Vagina (tissue), 2 donors: ENCODE measurements at places on chromosomes 1 and 21. TPM values are rescaled to one million over a fixed set of nuclear protein-coding genes. Genes with fewer than 3 reads are reported as not detected.

GRCh38 chr1:62613890-62614289, 16.6 kb downstream of the ANGPTL3 start:
- no peak overlapping the region for H3K4me3 ChIP-seq
- H3K27ac ChIP-seq = no peak overlapping the region
- H3K27me3 ChIP-seq = no peaks in the 10 kb centered on the region

IFI44 gene
- total RNA-seq = 17.7 TPM

DNA sequence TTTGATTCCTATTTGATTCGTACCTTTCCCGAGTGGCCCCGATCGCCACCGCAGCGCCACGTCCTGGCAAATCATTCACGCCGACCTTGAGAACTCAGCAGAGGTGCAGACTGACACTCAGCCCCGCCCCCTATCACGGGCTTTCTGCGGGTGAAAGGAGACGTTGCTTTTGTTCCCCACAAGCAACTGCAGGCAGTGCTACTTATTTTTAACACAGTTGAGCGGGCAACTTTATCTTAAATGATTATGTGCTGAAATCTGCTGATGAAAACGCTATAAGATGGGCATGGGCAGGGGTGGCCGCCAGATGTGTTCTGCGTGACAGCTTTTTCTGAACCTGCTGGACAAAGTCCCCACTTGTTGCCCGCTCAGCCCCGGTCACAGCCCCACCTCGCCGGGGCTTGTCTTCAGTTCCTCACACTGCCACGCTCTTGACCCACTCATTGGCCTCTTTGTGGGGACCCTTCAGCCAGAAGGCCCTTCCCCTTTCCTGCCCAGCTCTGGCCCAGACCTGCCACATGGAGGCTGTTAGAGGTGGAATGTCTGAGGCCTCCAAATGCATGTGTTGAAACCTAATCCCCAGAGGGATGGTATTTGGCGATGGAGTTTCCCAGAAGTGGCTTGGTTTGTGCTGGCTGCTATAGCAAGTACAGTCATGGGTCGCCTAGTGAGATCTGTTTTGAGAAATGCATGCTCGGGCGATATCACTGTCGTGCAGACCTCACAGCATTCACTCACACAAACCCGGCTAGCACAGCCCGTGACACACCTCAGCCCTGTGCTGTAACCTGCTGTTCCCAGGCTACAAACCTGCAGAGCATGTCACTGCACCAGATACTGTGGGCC, 15.7 kb upstream of the PDXK start:
- no peak overlapping the region for H3K4me3 ChIP-seq
- H3K36me3 ChIP-seq = no peaks in the 10 kb centered on the region
- H3K27ac ChIP-seq = no peak overlapping the region
- no peak for DNase-seq
- H3K27me3 ChIP-seq = no peaks in the 10 kb centered on the region

DNA sequence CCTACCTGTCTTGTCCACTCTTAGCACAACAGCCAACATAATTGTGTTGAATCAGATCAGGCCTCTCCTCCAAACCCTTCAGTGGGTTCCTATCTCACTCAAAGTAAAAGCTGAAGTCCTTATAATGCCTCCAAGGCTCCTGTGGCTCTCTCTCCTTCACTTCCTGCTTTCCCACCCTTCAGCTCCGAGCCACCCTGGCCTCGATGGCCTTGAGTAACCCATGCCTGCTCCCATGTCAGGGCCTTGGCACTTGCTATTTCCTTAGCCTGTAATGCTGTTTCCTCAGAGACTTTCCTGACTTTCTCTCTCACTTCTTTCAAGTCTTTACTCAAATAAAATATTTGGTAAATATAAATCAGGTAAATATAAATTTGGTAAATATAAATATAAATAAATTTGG, 8.1 kb upstream of the PLEKHM2 start:
- H3K4me1 ChIP-seq = peaks cover 13% of the 10 kb centered on the region
- H3K36me3 ChIP-seq = no peaks in the 10 kb centered on the region
- H3K27me3 ChIP-seq = no peaks in the 10 kb centered on the region
- H3K4me3 ChIP-seq = no peak overlapping the region
- no peak for DNase-seq
- no peak overlapping the region for H3K27ac ChIP-seq
